ENCODE measurements at places on chromosomes 6 and 20.
A peak's percentile ranks its signal among the peaks of the same experiment; 100 is the strongest.

- DNase-seq: no peak
Measured at GRCh38 chr6:166470029-166470862, 87.5 kb upstream of the MPC1 start.

- no peak for DNase-seq
Measured at GRCh38 chr6:39092124-39092523, 22.9 kb downstream of the SAYSD1 start.

GRCh38 chr20:62132421-62132820 is 10.1 kb downstream of the LSM14B start:
- DNase-seq: no peak

DNA sequence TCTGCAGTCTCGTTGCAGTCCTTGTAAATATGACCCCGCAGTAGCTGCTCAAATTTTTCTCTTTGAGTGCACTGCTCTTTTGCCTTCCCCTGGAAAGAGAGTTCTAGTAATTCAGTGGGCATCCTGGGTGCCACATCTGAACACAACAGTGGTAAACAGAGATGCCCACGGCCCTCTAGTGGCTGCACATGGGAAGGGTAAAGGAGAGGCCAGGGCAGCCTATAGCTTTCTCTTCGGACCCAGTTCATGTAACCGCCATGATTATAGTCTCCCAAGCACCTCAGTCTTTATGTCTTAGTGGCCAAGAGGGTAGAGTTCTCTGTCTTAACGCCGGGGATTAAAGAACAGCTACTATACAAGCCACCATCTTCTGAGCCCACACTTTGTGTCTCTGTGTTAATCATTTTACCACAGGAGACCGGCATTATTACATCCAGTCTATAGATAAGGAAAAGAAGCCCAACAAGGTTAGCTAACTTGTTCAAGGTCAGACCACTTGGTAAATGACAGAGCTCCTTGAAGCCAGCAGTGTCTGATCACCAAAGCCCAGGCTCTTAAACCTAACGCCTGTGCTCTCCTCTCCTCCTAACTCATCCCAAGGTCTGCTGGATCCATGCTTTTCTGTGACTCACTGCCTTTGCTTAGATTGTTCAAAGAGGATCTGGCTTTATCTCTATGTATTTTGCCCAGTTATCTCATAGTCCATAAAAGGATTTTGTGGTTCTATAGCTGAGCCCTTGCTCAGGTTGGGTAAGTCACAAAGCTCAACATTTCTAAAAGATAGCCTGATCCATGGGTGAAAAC is 81.8 kb downstream of the ISM1 start:
- DNase-seq: peak; percentile 10

- no peak for DNase-seq
Measured at GRCh38 chr6:125469915-125470314, 168.1 kb upstream of the HDDC2 start.

DNA sequence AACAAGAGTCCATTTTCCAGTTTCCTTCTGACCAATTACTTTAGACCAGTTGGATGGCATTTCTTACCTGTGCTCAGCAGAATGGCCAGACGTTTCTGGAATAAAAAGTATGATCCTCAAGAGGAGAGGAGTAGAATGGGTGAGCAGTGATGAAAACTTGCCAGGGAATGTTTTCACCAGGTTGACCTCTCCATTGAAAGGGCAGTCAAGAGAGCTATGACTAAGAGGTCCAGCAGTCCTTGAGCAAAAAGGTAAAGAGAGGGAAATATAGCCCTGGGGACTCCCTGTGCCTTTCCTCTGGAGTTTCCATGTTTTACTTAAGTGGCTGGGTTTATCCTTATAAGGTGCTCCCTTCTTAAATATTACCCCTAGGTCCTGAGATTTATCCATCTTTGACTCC is 210.9 kb downstream of the TBX18 start:
- no peak for DNase-seq

DNA sequence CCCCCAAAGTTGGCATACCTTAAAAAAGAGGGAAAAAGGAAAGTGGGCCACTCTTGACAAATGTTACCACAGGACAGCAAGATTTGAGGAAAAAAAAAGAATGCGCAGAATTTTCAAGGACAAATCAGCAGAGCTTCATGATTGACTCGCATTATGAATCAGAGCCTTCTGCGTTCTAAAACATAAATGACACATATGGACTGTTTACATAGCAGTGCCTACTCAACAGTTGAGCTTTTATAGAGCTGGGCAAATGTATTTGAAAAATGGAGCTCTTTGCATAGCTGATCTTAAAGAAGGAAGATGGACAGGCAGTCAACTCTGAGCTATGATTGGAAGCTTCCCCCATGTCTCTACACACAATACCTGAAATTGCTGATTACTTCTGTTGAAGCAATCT is 213.2 kb upstream of the NT5E start:
- no peak for DNase-seq

DNA sequence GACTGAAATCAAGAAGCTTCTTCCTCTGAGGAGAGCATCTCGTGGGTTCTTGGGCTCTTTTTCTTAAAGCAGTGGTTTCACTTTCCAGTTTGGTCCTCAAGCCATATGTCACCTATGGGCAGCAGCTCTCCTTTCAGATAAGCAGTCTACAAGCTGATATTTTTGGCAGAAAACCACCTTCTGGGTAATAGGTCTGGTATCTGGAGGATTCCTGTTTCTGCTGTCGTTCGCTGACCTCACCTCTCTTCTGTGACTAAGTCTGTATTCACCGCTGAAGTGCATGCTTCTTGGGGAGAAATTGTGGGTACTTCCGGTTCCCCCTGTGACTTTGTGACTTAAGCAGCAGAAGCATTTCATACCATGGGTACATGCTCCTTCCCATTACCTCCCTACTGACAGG is 193.6 kb downstream of the EDN1 start:
- DNase-seq: no peak

- DNase-seq: no peak
Measured at GRCh38 chr6:130204322-130204721, 18.4 kb downstream of the SAMD3 start.

- no peak for DNase-seq
Measured at GRCh38 chr6:120348926-120349325, 985.4 kb downstream of the TBC1D32 start.

GRCh38 chr6:138765896-138766655 is 7.5 kb upstream of the CCDC28A start:
- DNase-seq: no peak

GRCh38 chr6:158485431-158485830 is 74.5 kb upstream of the TMEM181 start:
- DNase-seq: no peak

- no peak for DNase-seq
Measured at GRCh38 chr20:58225452-58226200, 2.8 kb downstream of the ANKRD60 start.

DNA sequence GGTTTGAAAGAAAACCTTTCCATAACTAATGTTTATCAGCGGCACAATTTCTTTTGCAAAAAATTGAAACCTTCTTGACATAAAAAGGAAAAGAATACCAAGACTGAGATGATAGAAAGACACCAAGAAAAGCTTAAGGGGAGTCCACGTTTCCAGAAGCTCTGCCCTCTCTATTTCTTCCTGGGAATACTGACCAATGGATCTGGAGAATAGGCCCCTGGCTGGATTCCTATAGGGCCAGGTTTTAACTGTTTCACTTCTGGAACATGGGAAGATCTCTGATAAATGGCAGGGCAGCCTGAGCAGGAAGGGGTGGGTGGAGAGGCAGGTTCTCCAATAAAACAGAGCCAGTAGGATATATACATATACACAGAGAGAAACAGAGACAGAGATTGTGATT is 413.4 kb upstream of the JARID2 start:
- DNase-seq: no peak

DNA sequence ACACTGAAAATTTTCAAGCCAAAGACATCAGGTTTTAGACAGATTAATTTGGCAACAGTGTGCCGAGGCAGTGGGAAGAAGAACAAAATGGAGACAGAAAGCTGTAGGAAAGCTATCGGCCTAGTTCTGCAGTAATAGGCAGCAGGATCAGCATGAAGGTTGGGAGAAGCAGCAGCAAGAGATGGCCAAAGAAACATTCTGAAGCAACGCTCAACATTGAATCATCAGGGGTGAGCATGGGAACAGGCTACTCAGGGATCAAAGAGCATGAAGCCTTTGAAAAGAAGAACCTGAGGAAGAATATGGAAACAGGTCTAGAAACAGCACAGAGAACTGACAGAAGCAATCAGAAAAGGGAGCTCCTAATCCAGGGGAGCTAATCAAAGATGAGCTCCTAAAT is 7.1 kb upstream of the DST start:
- no peak for DNase-seq

- DNase-seq: no peak
Measured at GRCh38 chr6:118761645-118762044, 110.3 kb upstream of the CEP85L start.

DNA sequence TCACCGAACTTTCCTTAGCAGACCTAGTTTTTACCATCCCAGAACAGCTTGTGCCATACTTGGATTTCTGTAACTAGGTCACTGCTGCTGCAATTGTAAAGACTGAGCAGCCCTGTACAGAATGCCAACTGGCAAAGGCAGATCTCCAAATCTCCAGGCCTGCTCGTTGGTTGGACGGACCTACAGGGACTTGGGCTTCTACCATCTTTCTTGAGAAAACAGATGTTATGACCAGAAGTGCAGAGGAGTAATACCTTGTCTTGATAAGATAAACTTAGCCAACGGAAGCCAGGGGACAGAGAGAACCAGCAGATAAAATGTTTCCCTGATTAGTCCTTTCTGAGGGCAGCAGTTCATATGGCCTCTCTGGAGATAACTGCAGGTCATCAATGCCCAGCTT is 304.1 kb downstream of the RFPL4B start:
- DNase-seq: no peak

DNA sequence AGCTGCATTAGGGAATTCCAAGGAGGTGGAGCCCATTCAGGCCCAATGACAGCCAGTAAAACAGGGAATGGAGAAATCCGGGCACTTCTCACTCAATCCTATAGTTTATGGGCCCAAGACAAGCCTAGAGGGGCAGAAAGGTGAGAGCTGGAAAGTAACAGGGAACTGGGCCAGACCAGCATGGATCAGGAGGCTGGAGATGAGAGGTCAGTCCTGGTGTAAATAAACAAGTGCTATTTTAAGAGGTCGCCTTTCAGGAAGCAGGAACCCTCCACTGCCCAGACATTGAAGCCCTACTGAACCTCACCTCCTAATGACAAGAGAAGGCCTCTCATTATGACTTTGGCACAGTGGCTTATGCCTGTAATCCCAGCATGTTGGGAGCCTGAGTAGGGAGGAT is 57.2 kb upstream of the TGM3 start:
- no peak for DNase-seq

DNA sequence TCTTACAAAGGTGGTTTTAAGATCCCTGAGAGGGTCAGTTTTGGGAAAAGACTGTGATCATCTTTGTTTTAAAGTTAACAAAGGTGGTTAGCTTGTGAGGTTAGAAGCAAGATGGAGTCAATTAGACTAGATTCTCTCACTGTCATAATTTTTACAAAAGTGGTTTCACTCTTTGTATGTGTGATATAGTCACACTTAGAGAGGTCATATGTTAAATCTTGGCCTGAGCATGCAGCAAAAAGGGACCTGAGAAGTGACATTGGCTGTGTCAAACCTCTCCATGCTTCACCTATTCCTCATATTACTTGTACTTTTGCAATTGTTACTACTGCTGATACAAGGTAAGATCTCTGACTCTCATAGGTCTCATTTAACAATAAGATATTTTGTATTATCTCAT is 368.0 kb downstream of the TBC1D32 start:
- DNase-seq: no peak

GRCh38 chr6:165969184-165969583 is 198.5 kb downstream of the TBXT start:
- DNase-seq: no peak

DNA sequence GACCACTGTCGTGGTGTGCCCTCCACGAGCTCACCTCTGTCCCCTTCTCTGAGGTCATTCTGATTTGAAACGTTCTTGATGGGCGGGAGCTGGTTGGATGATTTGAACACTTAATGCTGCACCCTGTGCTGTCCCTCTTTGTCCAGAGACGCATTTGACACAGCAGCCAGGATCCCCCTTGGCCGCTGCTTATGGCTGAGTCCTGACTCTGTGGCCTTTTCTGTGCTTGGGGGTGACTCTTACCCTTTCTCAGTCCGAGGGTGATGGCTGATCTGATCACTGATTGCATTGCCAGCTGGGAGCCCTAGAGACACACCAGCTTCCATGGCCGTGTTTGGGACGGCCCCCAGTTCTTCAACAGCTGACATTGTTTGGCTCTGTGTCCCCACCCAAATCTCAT is 43.5 kb upstream of the FRMD1 start:
- no peak for DNase-seq

All from stimulated activated CD4-positive, alpha-beta T cell treated with anti-CD3 and anti-CD28 coated beads, Interleukin-12 subunit alpha, Interleukin-12 subunit beta, amount 100 ng/mL, for 24 hours (primary cell).